ENCODE measurements at places on chromosomes 5 and 9.
A peak's percentile ranks its signal among the peaks of the same experiment; 100 is the strongest.

DNA sequence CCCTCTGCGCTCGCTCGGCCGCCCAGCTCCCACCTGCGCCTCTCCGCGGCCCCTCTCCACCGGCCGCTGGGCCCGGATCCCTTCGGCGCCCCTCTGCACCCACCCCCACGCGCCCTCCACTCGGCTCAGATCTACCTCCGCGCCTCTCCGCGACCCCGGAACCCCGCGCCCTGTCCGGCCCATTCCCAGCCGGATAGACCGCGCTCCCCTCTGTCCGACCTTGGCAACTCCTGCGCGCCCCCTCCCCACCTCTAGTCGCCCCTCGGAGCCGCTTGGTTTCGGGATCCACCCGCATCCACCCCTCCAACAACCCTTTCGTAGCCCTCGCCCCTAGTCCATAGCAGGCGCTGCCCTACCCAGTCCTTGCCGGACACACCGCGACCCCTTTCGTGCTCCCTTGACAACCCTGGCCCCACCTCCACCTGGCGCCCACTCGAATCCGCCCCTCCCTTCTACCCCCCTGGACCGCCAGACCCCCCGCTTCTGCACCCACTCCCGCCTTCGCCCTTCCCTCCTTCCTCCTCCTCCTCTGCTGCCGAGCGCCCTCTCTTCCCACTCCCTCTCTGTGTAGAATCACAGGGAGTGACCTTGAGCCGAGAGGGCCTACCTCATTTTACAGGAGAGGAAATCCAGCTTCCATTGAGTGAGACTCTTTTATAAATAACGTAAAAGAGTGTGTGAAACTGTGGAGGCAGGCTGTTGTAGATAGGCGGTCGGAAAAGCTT, 525 bp upstream of the AK3 start:
- peak; percentile 64 for DNase-seq

- DNase-seq = no peak
Measured at GRCh38 chr5:68407311-68408239, 192.0 kb downstream of the PIK3R1 start.

- peak; percentile 29 for DNase-seq
Measured at GRCh38 chr5:116733991-116734975, 159.7 kb upstream of the SEMA6A start.

DNA sequence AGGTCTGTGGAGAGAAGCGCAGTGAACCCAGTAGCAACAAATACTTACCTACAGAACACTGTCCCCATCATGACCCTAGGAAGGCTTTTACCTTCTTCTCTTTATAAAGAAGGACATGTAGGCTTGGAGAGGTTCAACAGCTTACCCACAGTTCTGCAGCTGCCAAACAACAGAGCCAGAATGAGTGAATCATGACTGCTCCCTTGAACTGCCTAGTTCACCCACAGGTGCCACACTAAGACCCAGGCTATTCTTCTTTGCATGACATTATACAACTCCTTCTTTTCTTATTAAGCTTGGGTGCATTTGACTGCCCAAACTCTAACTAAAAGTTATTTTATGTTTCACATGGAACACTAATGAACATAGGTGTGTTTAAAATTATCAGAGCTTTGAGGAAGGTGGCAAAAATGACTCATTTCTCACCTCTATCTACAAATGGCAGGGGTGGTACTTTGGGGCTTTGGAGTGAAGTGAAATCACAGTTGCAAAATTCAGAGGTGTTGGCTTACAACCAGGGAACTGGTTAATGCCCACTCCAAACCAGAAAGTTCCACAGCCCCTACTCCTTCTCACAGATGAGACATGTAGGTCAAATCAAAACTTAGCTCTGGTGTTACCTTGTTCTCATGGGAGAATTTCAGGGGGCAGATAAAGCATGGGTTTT, 201.6 kb downstream of the SEMA6A start:
- no peak for DNase-seq

DNA sequence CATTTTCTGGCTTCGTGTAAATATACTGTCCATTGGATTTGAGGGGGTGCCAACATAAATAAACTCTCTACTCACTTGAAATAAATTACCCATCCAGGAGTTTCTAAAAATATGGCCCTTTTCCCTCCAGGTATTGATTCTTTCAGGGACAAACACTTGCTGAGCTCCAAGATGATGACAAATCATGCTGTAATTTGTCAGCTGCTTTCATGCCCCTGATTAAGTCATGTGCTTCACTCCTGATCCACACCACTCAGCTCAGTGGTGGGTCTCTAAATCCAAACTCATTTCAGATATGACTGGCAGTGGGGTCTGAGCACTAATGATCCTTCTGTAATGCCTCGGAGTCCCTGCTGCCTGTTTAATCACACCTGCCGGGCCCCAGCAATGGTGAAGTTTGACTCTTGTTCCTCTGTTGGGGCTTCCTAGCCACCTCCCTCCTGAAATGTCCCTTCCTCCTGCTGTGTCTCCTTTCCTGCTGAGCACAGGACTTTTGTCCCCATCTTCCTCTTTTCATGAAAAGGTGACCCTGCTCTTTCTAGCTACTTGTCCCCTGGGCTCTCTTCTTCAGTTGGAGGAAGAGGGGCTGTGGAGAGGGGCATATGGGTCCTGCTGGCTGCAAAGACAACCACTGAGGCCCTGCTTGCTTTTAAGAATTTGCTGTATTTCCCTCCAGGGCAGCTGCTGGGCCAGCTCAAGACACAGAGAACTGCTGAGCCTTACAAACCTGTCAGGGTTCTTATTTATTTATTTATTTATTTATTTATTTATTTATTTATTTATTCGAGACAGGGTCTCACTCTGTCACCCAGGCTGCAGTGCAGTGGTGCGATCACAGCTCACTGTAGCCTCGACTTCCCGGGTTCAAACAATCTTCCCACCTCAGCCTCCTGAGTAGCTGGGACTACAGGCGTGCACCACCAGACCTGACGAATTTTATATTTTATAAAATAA, 200.0 kb downstream of the ATP10B start:
- no peak for DNase-seq

DNA sequence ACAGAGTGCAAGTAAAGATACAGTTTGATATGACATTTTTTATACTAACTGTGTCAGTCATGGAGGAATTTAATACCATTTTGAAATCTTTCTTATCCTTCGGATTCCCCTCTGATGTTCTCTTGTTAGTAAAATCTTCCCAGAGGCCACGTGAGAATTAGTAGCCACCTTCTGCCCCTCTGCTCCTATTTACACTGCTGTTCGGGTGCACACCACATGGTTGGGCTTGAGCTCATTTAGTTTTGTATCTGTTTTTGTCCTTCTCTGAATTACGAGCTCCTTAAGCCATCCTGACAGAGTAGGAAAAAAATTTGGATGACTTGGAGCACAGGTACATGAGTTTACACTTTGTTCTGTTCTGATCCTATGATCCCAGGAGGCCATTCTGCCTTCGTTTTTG, 109.7 kb downstream of the SV2C start:
- no peak for DNase-seq

DNA sequence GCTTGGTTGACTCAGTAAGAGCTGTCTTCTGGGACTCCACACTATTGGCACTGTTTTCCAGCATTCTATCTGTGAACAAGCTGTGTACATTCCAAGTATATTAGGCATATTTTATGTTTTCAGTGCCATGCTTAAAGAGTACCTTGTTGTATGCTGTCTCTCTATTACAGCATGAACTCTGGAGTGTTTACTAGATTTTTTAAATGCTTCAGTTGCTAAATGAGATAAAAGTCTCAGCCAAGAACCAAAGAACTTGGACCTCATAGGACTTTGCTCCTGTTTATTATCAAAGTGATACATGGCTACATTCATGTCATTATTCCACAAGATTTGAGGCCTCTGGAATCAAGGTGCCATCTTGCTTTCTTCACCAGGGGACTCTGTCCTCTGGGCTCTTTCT, 167.2 kb downstream of the C9orf152 start:
- DNase-seq = no peak

- DNase-seq = no peak
Measured at GRCh38 chr5:124537107-124537506, 209.3 kb downstream of the ZNF608 start.

DNA sequence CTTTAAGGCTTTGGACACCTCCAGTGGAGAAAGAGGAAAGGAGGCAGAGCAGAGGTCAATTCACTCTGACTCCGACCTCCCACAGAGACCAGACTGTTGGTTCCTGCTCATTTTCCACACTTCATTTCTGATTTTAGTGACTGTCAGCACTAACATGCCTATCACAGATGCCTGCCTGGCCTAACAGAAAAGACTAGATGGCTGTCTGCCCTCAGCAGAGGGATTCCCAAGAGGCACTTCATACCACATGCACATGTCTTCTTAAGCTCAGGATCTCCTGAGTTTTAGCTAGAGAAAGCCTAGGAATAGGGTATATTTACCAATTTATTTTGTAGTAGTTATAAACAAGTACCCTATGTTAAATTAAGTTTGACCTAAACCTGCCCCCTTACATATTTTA, 336.0 kb downstream of the ENC1 start:
- no peak for DNase-seq
